Mesothelial cell of epicardium (in vitro differentiated cells): ENCODE measurements at places on chromosomes 13 and 19.

DNA sequence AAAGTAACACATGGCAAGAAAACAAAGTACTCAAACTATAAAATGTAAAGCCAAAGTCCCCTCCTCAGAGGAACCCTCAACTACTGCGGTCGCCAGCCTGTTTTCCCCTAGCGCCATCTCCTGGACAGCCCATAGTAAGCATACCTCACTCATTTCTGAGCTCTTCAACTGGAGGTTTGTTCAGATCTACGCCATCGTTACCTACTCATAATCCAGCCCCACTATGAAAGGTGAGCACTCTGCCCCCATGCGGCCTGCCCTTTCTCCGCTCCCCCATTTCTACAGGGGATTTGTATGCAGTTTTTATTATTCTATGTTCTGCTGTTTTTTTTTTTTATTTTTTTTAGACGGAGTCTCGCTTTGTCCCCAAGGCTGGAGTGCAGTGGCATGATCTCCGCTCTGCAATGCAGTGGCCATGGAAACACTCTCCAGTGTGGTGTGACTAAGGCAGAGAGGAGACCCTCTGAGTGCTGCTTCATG, 26.2 kb downstream of the OPA3 start:
- no peak for DNase-seq

- no peak for DNase-seq
Observed at GRCh38 chr19:8607386-8607785, 3.1 kb downstream of the ADAMTS10 start.

DNA sequence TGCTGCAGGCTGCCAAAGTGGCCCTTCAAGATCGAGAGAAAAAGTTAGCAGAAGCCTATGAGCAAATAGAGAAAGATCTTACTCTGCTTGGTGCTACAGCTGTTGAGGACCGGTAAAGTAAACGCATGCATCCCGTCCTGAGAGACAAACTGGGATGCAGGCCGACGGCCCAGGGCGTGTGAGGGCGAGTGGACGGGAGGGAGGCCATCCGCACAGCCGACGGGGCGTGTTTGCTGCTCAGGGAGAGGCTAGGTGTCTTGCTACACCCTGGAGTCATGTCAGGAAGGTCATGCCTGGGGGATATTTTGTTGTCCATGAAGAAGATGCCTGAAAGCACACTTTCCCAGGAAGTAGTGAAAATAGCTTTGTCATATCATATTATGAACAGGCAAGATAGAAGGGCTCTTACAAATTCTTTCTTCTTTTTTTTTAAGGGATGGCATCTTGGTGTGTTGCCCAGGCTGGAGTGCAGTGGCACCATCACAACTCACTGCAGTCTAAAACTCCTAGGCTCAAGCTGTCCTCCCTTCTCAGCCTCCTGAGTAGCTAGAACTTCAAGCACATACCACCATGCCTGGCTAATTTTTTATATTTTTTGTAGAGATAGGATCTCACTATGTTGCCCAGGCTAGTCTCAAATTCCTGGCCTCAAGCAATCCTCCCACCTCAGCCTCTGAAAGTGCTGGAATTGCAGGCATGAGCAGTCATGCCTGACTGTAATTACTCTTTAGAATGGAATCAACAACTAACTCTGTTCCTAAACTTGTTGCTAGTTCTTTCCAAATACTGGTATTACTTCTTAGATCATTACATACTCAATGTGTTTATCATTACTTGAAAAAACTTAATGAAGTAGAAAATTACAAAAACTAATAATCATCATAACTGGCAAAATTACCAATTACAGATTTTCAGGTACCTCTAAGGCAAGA, 117.6 kb upstream of the MCF2L start:
- DNase-seq: no peak

GRCh38 chr13:112792511-112792910, 102.7 kb downstream of the ATP11A start:
- DNase-seq: no peak

GRCh38 chr13:52840066-52840465, 8.4 kb downstream of the PCDH8 start:
- DNase-seq: no peak

GRCh38 chr13:25067064-25067463, 28.9 kb upstream of the PABPC3 start:
- DNase-seq: no peak

DNA sequence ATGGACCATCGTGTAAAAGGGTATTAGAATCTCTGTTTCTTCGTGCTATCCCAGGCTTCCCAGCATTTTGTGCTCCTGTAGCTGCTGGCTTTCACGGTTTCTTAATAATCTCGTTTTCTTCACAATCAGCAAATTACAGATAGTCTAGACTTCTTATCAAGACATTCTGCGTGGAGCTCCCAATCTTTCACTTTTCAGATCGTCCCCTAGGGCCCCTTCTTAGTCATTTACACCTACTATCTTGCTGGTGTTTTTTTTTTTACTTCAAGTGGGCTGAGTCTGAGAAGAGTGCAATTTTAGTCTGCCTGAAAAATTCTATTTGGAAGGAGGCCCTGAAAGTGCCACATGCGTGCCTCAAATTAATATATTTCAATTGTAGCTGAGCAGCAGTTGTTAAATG, 275.1 kb downstream of the SHISA2 start:
- DNase-seq: no peak

GRCh38 chr19:40721936-40722661, 5.2 kb downstream of the ITPKC start:
- no peak for DNase-seq

DNA sequence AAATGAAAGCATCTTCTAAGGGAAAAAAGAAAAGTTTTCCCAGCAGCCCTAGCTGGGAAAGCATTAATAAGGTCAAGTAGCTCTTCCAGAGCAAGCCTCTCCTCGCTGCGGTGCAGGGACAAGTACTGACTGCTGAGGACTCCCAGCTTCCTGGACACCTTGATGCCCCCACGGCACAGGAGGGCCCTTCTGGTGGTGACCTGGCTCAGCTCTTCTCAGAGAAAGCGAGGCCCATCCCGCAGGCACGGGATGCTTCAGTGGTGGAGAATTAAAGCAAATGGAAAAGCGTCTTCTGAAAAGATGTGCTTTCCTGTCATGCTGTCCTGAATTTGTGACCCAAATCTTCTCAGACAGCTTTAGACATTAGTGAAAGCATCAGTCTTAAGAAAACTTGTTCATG, 38.8 kb upstream of the LATS2 start:
- no peak for DNase-seq

GRCh38 chr13:42653679-42654078, 79.7 kb downstream of the TNFSF11 start:
- DNase-seq: no peak

DNA sequence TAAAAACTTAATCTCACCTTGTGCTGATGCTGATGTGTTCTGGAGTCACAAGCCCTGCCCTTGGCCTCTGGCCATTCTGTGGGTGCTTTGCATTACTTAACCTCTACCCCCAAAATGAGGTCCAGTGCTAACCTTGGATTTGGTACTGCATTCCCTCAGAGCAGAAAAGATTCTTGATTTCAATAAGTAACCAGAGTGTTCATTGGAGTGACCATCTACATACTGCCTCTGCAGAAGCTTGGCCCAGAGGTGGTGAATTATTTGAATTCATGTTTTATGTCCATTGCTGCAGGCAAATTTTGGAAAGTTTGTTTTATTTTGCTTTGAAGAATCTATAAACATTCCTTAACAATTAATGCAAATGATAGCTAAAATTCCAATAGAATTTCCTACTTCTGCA, 7.6 kb upstream of the ENOX1 start:
- DNase-seq: no peak

DNA sequence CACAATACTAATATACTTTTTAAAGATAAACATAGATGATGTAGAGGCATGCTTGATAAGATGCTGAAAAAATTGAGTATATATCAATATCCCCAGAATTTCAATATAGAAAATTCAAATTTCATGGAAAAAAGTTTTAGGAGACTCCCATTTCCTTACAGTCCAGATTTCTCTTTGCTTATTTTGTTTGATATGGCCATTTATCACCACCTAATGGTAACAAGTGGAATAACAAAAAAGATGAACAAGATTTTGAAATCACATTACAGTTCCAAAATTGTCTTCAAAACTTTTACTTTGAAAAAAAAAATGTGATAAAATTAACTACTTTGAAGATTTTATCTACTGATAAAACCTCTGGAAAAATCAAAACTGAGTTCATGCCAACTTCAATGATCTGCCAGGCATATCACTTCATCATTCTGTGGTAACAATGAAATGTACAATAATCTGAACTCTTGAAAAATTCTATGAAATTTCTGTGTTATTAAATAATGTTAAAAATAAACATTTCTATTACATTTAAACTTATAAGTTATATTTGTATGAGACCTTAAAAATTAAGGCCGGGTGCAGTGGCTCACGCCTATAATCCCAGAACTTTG, 17.5 kb downstream of the MIPEP start:
- DNase-seq: no peak

DNA sequence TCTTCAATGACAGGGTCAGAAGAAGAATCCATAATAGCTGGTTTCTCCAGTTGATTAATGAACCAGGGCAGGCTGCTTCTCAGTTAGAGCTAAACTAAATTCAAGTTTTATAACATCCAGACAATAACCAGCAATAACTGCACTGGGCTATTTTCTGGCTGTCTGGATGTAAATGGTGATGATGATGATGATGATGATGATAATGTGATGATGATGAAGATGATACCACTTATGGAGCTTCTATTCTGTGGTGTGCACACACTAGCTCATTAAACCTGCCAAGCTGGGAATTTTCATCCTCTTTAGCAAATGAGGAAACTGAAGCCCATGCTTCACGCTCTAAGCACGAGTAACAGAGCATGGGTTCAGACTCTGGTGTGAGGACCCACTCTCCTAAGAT, 132.2 kb downstream of the OXGR1 start:
- no peak for DNase-seq

- no peak for DNase-seq
Observed at GRCh38 chr13:71219698-71220415, 647.1 kb downstream of the DACH1 start.

GRCh38 chr19:46066471-46066870, 25.7 kb upstream of the IGFL4 start:
- no peak for DNase-seq

- no peak for DNase-seq
Observed at GRCh38 chr13:35859981-35860380, 271.2 kb downstream of the DCLK1 start.

DNA sequence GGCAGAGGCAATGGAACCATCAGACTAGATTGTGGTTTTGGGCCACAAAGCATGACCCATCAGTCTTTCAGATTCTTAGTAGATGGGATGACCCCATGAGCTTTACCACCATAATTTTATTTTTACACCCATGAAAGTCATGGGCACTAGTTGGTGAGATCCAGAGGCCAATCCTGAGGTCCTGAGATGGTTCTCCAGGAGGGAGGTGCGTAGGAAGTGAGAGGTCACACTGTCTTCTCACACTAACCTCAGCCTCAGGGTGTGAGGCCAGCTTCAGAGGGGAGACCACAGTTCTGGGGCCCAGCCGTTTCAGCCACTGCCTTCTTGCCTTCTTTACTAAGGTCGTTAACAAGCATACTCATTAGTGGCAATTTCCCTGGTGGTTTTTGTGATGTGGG, 106.4 kb downstream of the AKAP11 start:
- no peak for DNase-seq

GRCh38 chr13:50589139-50589538, 254.4 kb downstream of the DLEU7 start:
- no peak for DNase-seq

DNA sequence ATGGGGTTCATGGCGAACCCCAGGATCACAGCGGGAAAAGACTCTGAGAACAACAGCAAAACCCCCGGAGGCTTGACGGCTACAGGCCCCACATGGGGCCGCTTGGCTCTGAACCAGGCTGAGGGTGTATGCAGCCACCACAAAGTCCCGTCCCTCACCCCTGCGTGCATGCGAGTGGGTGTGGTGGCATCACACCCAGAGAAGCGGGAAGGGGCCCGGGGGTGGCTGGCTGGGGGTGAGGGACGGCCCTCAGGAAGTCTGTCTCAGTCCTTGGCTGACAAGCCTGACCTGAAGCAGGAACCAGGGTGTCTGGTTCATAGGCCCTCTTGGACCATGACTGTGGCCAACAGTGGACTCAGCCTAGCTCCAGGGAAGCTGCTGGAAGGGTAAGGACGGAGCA, 34.2 kb downstream of the CEBPG start:
- DNase-seq: no peak

DNA sequence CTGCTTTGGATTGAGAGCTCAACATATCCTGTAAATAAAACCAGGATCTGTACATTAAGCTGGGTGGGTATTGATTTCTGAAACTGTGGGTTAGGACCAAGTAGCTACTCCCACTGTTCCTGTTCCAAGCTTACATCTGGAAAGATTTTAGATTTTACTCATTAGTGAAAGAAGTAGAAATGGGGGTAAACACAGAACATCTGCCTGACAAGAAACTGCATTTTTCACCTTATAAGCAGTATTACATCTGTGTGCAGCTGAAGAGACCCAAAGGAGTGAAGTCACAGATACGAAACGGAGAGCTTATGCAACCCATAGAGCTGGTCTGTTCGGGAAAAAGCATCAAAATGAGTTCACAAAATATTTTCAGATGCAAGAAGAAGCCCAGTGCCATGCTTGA, 235.2 kb downstream of the SLITRK5 start:
- DNase-seq: no peak

DNA sequence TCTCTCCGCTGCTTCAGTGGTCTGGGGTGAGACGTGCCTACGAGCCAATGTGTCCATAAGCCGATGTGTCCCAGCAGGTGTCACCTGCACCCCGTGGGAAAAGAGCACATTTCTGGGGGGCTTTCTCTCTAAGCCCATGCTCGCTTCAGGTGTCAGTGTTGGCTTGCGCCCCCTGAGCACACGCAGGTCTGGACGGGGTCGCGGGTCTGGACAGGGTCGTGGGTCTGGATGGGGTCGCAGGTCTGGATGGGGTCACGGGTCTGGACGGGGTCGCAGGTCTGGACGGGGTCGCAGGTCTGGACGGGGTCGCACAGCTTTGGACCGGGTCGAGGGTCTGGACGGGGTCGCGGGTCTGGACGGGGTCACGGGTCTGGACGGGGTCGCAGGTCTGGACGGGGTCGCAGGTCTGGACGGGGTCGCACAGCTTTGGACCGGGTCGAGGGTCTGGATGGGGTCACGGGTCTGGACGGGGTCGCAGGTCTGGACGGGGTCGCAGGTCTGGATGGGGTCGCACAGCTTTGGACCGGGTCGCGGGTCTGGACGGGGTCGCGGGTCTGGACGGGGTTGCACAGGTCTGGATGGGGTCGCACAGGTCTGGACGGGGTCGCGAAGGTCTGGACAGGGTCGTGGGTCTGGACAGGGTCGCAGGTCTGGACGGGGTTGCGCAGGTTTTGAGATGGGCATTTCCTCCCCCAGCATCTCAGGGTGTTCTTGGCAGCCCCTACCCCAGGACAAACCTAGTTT, 24.5 kb upstream of the TFDP1 start:
- no peak for DNase-seq
